Fibroblast of lung (primary cell): ENCODE measurements at places on chromosomes 3 and 15. TPM values are rescaled to one million over a fixed set of nuclear protein-coding genes. Genes with fewer than 3 reads are reported as not detected.

GRCh38 chr3:183301937-183302580 lies 49.0 kb downstream of the B3GNT5 start:
- peak; percentile 25 for DNase-seq
- peaks cover 8% of the 10 kb centered on the region for H3K27me3 ChIP-seq
- H3K4me1 ChIP-seq, result no peaks in the 10 kb centered on the region
- no peak overlapping the region for H3K27ac ChIP-seq
- H3K36me3 ChIP-seq, result no peaks in the 10 kb centered on the region

DNA sequence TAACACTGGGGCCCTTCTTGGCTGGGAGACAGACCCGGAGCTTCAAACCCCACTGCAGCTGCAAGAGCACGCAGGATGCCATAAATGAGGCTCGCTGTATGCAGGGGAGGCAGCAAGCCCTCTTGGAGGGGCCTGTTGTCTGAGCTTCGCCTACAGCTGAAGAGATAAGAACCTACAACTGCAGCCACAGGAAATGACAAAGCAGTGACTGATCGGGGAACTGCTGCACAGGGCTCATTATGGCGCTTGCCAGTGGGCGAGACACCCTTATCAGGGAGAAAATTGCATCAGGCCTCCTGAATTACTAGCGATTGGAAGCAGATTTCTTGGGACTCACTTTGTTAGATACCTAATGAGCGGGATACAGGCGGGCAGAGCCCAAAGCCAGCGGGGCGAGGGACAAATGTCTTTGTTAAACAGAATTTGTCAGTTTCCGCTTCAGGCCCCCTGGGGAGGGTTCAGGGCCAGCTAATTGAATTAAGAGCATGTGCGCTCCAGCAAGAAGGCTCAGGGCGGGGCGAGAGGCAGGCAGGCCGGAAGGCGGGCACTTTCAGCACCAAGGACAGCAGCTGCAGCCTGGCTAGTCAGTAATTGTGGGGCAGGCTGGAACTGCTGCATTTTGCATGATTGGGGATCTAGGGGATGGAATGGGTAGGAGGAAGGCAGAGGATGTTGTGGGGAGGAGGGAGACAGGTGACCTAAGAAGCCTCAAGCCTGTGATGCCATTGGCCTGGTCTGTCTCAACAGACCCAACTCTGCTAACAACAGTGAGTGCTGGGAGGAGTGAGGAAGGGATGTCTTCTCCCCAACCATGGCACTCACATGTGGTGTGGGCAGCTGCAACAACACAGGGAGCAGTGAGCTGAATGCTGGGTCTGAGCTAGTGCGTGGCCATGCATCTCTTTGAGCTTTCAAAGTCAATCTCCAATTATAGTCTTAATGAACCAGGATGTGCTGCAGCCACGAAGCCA lies 55.3 kb downstream of the CCDC33 start:
- DNase-seq, result peak; percentile 64
- H3K4me1 ChIP-seq, result no peaks in the 10 kb centered on the region
- no peaks in the 10 kb centered on the region for H3K27me3 ChIP-seq
- no peaks in the 10 kb centered on the region for H3K36me3 ChIP-seq
- H3K4me3 ChIP-seq, result no peak overlapping the region
- no peak overlapping the region for H3K27ac ChIP-seq

DNA sequence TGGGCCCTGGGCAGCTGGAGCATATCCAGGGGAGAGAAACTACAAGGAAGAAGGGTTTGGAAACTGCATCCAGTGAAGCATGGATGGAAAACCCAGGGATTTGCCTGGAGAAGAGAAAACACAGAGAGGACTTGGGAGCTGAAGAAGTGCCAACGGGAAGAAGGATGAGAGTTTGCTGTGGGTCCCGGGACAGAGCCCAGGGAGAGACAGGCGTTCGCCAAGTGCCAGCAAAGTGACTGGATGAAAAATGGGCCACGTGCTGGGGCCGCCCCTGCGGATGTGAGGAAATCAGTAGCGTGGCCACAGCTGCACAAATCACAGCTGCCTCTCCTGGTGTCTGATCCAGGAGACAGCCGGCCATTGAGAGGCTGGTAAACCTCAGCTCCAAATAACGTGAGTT lies 70.4 kb downstream of the HES1 start:
- peak; percentile 52 for DNase-seq
- H3K4me3 ChIP-seq, result no peak overlapping the region
- H3K27ac ChIP-seq, result no peak overlapping the region
- H3K27me3 ChIP-seq, result peaks cover 12% of the 10 kb centered on the region
- no peaks in the 10 kb centered on the region for H3K4me1 ChIP-seq

- H3K27me3 ChIP-seq, result no peaks in the 10 kb centered on the region
- H3K4me1 ChIP-seq, result no peaks in the 10 kb centered on the region
- H3K36me3 ChIP-seq, result no peaks in the 10 kb centered on the region
- DNase-seq, result no peak
These were observed 142.6 kb downstream of the PLCH1 start for GRCh38 chr3:155602307-155602706.

DNA sequence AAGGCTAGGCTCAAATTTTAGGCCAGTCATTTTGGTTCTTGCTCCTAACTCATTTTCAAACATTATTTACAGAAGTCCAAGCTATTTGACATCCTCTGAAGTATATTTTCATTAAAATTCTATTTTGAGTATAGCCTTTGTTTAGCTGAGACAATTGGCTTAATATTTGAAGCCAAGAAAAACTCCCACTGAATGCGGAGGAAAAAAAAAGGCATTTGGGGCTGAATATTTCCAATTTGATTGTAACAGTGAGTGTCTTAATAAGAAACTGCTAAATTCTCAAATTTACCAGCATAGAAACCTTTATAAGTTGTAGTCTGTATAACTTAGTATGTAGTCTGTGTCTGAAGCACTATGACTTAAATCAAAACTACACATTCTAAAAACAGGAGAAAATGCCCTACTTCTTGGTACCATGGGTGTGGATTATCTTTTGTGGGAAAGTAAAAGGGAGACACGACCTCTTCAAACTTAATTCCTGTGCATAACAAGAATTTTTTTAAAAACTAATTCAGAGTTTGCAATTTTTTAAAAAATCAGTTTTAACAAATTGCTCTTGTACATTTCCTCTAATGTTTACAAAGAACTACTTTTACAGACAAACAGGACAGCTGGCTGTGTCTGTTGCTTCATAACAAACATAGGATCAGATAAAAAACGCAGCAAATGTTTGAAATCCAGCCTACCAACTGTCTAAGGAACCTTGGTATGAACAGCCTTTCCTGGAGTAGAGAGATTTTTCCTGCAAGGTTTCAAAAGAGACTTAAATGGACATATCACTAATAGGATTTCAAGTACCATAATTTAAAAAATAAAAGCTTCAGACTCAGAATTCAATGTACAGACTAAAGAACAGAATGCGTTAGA lies 52.7 kb upstream of the LMOD3 start:
- H3K27me3 ChIP-seq, result no peaks in the 10 kb centered on the region
- no peak overlapping the region for H3K27ac ChIP-seq
- no peak for DNase-seq
- no peak overlapping the region for H3K4me3 ChIP-seq

Gene PRR20G
- not detected in 2 replicates for total RNA-seq

DNA sequence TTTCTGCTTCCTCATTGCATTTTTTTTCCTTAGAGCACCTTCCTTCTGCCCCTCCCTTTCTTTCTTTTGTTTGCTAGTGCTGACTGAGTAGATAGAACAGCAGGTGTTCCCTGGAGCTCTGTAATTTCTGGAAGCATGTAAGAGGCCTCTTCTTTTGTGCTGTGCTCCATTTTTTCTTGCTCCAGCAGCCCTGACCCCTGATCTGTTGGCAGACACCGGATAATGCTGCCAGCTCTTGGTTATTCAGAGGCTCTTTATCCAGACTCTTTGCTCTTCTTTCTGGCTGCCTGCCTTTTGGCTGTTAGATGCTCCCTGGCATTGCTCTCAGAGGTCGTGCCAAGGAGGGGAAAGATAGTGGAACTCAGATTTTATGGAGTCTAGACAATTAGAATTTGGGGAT lies 104.4 kb upstream of the RBMS3 start:
- no peak for DNase-seq
- H3K27ac ChIP-seq, result no peak overlapping the region
- H3K4me3 ChIP-seq, result no peak overlapping the region

GRCh38 chr3:55474213-55474632 lies 12.9 kb downstream of the WNT5A start:
- no peak for DNase-seq
- H3K27me3 ChIP-seq, result no peaks in the 10 kb centered on the region
- no peak overlapping the region for H3K4me3 ChIP-seq
- peaks cover 4% of the 10 kb centered on the region for H3K4me1 ChIP-seq
- H3K36me3 ChIP-seq, result peaks cover 23% of the 10 kb centered on the region
